Activated CD4-positive, CD25-positive, alpha-beta regulatory T cell (primary cell): ENCODE measurements at places on chromosomes 2 and 18.

DNA sequence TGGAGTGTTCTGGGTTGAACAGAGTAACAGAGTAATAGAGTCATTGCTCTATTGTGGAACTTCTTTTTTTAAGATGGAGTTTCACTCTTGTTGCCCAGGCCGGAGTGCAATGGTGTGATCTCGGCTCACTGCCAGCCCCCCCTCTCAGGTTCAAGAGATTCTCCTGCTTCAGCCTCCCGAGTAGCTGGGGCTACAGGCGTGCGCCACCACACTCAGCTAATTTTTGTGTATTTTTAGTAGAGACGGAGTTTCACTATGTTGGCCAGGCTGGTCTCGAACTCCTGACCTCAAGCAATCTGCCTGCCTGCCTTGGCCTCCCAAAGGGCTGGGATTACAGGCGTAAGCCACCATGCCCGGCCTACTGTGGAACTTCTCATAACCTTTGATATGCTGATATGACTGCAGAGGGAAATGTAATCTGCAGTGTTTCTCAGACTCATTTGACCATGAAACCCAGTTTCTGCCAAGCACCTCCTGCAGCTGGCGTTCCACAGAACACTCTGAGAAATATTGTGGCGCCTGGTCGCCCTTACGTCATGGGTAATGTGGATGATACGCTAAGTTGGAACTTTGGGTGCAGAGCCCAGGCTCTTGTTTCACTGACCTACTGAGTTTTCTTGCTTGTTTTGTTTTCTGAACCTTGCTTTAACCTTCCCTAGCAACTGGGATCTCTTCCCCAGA lies 213.8 kb downstream of the BCL2 start:
- no peak for DNase-seq

DNA sequence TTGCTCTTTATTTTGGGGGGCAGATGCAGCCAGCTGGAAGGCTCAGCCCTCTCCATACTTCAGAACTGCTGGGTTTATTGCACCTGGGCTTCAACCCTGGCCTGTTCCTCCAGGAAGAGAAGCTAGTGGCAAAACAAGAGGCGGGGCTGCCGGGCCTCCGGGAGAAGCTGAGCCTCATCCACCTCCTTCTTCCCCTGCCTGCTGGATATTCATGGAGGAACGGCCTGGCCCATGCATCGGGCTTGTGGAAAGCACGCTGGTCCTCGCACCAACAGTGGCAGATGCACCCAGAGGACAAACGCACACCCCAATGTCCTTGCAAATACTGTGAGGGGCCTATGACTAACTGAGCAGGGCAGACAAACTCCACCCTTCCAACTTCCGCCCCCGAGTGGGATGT lies 30.6 kb downstream of the FAM178B start:
- DNase-seq: no peak

GRCh38 chr2:22355816-22356433 lies 1029.1 kb upstream of the KLHL29 start:
- DNase-seq: peak; percentile 7

GRCh38 chr2:47778698-47779425 lies 4.1 kb upstream of the MSH6 start:
- DNase-seq: no peak

DNA sequence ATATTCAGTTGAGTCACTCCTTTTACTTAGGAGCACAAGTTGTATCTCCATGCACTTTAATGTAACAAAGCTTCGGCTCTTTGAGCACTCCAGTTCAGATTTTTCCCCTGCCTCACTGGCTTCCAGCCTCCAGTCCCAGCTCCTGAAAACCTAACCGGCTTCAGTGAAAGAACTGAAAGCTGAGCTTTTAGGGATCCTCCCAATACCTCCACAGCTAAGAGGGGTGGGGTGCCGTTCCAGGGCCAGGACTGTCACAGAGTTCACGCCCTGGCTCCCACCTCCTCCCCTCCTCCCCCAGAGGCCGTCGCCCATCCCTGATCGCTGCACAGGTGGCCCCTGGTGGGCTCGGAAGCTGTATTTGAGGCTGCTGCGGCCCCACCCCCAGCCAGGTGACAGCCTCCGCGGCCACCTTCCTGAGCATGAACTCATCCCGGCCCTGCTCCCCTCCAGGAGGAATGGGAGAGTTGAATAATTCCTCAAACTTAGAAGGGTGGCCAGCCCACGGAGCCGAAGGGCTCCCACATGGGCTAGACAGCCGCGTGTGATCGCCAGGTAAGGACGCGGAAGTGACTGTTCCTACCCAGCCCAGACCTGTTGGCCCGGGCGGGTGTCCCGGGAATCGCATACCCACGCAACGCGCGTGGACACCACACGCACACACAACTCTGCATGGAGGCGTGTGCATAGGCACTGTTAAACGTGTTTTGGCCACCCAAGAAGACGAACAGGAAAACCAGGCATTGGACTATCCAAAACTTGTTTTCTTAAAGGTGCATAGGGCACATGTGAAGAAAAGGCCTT lies 1.8 kb downstream of the MYO5B start:
- DNase-seq: no peak

GRCh38 chr2:69171897-69172525 lies 159.0 kb downstream of the ANTXR1 start:
- no peak for DNase-seq

- no peak for DNase-seq
Measured at GRCh38 chr2:220226076-220226475, 598.6 kb downstream of the SLC4A3 start.

- no peak for DNase-seq
Measured at GRCh38 chr2:205403244-205403825, 279.0 kb upstream of the NRP2 start.

GRCh38 chr2:203948733-203949132 lies 12.2 kb downstream of the ICOS start:
- DNase-seq: no peak

- DNase-seq: no peak
Measured at GRCh38 chr2:40879305-40879704, 427.4 kb upstream of the SLC8A1 start.

- no peak for DNase-seq
Measured at GRCh38 chr18:35642802-35643201, 61.3 kb downstream of the GALNT1 start.

DNA sequence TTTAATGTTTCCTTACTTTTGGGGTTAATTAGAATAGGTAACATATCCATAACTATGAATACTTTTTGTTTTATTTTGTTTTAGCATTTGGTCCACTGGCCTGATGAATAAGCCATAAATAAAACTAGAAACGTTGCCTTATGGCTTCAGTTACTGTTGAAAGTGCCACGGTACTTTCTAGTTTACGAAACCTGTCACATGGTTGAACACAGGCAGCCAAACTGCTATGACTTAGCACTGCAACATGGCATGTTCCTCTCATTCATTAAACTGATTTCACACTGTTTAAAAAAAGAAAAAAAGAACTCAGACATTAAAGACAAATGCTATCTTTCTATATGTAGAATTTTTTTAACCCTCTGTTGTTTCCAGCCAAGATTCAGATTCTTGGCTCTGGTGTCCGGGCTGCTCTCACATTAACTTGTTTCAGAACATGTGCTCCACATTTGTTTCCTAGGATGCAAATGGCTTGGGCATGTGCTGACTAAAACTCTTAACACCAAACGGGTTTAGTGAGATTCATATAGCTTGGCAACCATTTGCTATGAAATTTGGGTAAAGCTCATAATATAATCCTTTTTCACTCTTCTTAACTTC lies 323.9 kb upstream of the RND3 start:
- DNase-seq: no peak

DNA sequence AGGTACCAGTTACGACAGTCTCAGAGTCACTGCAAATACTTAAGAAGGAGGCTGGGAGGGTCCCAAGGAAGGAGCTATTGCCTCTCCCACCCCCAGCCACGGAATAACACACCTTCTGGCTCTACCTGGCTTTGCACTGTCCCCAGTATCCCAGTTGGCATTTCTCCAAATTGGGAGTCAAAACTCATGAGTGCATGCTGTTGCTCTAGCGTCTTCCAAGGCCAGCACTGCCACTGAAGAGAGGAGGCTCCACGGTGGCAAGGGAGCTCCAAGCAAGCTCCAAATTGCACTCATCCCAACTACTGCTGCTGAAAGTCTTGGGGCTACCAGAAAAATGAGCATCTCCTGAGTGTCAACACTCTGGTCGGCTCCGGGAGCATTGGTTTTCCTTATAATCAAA lies 1.6 kb downstream of the SCTR start:
- DNase-seq: no peak

- DNase-seq: no peak
Measured at GRCh38 chr2:210913461-210913860, 357.1 kb downstream of the CPS1 start.

DNA sequence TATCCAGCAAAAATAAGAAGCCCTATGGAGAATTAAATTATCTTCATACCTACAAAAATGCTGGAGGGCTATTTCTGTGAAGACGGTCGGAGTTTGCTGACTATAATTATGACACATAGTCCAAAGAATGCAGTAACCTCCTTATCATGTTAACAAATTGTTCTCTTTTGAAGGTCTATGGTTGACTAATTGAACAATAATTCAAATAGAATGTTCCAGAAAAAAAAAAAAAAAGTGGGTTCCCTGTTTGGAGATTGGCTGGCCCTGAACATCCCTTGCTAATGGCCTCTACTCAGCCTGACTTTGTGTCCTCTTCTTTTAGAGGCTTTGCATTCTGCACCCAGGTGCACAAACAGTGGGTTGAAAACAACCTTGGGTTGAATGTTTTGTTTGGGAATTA lies 82.8 kb upstream of the CCBE1 start:
- no peak for DNase-seq

- no peak for DNase-seq
Measured at GRCh38 chr2:145383961-145384360, 864.0 kb upstream of the ZEB2 start.

DNA sequence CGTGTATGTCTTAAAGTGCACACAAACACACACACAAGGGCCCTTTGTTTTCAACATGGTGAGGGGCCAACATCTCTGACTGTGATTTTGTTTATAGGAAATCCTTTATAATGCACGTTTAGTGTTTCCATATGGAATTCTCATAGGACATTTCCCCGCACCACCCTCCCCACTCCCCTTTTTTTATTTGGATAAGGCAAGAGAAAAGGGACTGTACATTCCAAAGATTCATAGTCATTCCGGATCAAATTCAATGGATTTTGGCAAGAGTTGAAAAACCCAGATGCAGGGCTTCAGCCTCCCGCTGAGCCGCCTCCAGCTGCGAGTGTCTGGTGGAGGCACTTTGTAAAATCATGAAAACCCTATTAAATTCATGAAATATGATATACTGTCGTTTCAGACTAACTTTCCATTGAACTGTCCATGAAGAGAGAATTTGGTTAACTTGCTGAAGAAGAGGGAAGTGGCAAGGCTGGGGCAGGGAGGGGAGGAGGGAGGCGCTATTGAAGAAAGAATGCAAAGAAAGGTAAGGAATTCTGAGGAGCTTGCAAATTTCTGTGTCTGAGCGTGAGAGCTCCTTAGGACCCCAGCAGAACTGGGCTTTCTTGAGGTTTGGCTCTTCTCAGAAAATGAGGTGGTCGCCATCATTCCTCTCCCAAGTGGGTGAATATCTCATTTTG lies 25.8 kb upstream of the SLC14A2 start:
- no peak for DNase-seq

- no peak for DNase-seq
Measured at GRCh38 chr2:173350383-173350782, 4.3 kb upstream of the CDCA7 start.

DNA sequence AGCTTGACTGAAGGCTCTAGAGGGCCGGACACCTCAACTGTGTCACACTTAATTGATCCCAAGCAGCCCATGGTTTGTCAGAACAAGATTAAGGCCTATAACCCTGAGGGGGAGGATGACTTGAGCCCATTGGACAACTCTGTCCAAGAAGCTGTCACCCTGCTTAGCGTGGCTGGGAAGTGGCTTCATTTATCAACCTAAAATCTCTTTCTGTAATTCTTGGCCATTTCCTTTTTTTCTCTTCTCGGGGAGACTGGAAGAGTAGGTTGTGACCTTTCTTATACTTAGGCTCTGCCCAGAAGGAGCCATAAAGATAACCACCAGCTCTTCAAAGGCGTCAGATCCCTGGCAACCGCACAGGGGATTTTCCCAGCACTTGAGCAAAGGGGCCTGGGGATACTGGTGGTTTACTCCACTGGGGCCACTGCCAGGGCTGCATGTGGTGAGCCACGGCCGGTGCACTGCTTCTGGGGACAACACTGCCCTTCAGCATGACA lies 265.5 kb downstream of the CYRIA start:
- DNase-seq: no peak

- no peak for DNase-seq
Measured at GRCh38 chr2:176092270-176093144, at the start of gene HOXD13. TSS of gene HOXD13 (plus strand) at chr2:176092721. CDS start at chr2:176092891, 170 bp downstream.

GRCh38 chr18:28365411-28365831 lies 188.5 kb upstream of the CDH2 start:
- no peak for DNase-seq

DNA sequence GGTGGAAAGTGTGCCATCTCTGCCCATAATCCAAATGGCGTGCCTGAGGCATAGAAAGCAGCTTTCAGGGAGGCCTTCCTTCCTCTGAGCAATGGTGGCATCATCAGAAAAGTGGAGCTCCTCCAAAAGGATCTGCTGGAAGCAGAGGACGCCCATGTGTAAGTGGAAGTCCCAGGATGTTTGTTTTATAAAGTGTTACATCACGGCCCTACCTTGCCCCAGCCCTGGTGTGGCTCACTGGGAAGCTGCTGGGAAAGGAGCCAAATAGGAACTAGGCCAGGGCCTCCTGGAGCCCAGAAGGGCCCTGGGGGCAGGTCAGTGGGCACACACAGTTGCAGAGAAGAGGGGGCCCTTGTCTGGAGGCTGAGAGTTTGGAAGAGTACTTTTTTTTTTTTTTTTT lies 4.2 kb upstream of the ODC1 start:
- no peak for DNase-seq

DNA sequence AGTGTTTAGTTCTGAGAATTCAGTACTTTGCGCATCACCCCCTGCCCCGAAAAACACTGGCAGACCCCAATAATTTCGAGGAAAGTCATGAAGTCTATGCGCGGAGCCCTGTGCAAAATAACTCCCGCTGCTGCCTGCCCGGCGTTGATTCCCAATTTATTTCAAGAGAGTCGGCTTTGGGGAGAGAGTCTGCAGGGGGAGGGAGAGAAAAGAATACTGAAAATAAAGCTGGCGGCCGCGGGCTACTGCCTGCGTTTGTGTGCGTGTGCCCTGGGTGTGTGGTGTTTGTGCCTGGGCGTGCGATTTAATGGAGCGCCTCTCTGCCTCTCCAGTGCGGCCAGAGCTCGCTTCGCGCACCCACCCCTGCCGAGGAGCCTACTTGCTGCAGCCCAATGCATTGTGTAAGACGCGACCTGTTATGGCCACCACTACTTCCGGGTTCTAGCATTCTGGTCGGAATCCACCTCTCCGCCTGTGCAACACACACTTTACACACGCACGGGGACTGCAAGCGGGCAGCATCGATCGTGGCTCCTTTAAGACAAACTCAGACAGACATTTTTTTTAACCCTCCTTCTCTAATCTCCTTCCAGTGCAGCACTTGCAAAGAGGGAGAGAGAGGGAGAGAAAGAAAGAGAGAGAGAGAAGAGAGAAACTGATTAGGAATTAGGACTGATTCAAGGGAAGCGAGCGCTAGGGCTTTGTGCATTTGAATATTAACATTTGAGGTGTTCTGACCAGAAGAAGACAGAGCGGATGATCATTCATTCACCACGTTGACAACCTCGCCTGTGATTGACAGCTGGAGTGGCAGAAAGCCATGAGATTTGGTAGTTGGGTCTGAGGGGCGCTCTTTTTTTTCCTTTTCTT lies at the start of gene MEIS1:
MEIS1 (plus strand) TSS at position 447 of the 870 bp plus-strand sequence. CDS start 732 bp downstream, outside the sequence.
- DNase-seq: no peak
